ENCODE measurements at places on chromosomes 7 and 10.

DNA sequence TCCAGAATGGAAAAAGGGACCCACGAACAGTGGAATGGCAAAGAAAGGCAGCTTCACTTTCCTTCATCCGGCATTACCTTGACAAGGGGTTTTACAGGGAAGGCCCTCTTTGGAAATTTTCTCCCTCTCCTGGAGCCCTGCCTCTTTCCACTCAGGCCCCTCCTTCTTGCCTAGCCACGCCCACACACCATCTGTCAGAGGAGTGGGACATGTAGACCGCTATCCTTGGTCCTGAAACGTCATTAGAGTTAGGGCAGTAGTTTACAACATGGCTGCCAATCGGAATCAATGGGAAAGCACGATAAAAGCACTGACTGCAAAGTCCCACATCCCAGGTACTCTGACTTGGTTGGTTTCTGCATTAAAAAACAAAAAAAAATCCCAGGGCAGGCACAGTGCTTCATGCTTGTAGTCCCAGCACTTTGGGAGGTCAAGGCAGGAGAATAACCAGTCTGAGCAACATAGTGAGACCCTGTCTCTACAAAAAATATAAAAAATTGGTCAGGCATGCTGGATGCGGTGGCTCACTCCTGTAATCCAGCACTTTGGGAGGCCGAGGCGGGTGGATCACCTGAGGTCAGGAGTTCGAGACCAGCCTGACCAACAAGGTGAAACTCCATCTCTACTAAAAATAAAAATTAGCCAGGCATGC, 96.4 kb downstream of the MARCHF5 start:
- DNase-seq, result no peak

DNA sequence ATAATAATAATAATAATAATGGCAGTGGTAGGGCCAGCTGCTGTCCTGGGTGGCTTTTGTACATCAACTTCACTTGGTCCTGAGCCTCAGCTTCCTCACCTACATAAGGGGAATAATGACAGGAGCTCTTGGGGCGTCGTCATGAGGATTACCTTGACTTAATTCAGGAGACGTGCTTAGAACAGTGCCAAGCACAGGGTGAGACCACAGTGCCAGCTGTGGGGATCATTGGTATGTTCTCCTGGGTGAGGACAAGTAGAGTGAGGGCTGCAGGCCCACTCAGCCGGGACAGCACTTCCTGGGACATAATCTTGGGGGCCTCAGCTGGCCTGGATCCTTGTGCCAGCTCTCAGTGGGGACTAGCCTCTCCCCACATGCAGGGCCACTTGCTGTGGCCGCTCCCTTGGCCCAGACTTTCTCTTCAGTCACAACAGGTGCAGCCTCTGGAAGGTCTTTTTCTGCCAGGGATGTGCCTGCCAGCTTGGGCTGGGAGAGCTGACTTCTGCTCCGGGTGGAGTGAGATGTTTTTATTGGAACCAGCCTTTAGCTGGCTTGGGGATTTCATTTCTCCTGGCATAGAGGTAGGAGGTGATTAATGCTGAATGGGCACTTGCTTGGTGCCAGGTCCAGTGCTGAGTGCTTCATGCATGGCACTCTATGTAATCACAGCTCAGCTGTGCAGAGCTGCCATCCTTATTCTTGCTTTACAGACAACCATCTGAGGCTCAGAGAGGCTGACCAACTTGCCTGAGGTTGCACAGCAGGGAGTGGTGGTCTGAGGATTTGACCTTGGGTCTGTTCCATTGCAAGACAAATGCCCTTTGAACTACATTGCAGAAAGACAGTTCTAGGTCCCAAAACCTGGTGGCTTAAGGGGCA, 45.3 kb downstream of the TSPAN15 start:
- no peak for DNase-seq

- DNase-seq, result no peak
These were observed 76.4 kb downstream of the ABCC2 start for GRCh38 chr10:99858849-99859248.

DNA sequence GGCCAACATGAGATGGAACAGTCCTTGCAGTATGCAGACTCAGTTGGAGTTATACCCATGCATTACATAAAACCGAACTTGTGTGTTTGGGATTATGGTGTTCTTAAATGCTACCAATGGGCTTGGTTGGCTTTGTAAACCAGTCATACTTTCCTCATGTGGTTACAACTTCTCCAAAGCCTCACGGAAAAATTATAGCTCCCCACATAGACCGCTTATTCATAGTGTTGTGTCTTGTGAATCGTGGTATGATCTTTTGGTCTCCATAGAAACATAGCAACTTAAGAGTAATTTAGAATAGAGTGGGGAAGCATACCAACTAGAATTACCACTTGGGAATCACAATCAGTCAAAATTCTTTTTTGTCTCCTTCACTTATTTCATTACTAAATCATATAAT, 112.3 kb upstream of the FZD1 start:
- DNase-seq, result no peak

DNA sequence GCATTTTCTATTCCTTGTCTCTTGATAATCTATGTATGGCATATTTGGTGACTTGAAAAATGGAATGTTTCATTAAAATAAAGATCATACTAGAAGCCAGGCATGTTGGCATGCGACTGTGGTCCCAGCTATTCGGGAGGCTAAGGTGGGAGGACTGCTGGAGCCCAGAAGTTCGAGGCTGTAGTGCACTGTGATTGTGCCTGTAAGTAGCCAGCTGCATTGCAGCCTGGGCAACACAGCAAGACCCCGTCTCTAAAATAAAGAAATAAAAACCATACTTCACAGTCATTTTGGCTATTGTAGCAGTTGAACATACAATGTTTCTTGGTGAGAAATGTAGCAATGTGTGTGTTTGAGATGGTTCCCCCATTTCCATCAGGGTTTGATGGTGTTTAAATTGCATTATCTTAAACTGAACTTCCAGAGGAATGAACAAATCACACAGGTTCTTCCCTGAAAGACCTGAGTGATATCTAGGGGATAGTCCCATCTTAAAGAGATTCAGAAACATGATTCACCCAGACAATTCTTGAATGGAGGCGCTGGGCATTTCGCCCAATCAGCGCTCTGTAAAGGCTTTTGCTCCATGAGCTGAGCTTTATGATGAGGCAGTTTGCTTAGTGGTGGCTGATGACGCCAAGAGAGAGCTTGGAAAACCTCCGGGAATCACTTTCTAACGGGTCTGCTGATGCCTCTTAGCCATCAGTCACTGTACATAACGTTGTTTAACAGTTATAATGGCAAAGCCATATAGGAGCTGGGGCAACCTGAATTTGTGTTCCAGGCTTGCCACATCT, 19.4 kb upstream of the BTBD16 start:
- DNase-seq, result no peak

DNA sequence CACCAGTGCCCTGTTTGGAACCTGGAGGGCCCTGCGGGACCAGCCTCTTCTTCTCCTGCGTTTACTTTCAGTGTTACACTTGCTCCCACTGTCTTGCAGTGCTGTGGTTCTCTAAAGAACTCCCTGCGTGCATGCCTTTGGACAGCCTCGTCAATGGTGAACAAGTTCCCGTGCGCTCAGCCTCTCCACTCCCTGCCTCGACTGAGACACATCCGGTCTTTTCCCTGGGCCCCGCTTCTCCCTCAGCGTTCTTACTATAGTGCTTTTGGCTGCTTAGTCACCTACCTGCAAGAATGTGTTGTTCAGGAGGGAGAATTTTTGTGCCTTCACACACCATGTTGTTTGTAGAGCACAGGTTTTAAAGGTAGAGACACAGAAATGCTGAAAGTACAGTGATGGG, 520.7 kb upstream of the MKI67 start:
- no peak for DNase-seq

- DNase-seq, result peak; percentile 49
These were observed 760 bp upstream of the KCTD7 start for GRCh38 chr7:66627881-66628360.

DNA sequence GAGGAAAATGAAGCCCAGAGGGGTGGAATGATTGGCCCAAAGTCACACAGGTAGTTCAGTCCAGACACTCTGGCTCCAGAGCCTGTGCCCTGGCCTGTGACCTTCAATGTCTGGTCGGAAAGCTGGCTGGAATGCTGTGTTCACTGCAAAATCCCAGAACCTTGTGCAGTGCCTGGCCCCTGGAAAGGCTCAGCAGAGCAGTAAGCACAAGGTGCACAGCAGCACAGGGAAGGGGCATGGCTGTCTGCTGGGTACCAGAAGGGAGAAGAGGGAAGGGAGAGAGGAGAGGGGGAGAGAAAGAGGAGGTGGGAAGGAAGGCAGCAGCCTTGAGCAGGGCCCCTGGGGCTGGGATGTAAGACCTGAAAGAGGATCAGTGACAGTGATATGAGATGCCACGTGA, 28.4 kb upstream of the C10orf71 start:
- DNase-seq, result no peak

Measured in SHP77 (cell line).